Umbilical cord (tissue), 2 donors: ENCODE measurements at places on chromosomes 2 and 18. TPM values are rescaled to one million over a fixed set of nuclear protein-coding genes. Genes with fewer than 3 reads are reported as not detected.

Gene MARCO
- not detected for total RNA-seq

Gene NOL4
- total RNA-seq: 2.9 TPM

Gene CD8B2
- total RNA-seq: 2.6 TPM

Gene ASTL
- 1.4 TPM for total RNA-seq

Gene SLC5A7
- total RNA-seq: 5.3 TPM

Gene TMEFF2
- total RNA-seq: 10.4 TPM

Gene ARHGAP25
- total RNA-seq: 7.7 TPM

Gene STK36
- total RNA-seq: 21.9 TPM

Gene PSMA8
- 6.3 TPM for total RNA-seq

Gene REG1B
- 1.4 TPM for total RNA-seq

Gene LONRF2
- 3.4 TPM for total RNA-seq

Gene CCDC150
- 30.8 TPM for total RNA-seq

Gene SMARCAL1
- total RNA-seq: 33.7 TPM

Gene SNORC
- total RNA-seq: 0.24 TPM

Gene PROKR1
- total RNA-seq: 0.72 TPM

Gene IL36G
- not detected for total RNA-seq

Gene STRADB
- 142 TPM for total RNA-seq

Gene UGT1A3
- total RNA-seq: not detected

Gene MORN2
- total RNA-seq: 17.3 TPM

Gene C1GALT1C1L
- total RNA-seq: 1.2 TPM

Gene PSMD14
- total RNA-seq: 33.7 TPM

Gene UPP2
- total RNA-seq: 0.24 TPM

Gene ACYP2
- 17.3 TPM for total RNA-seq

Gene GIGYF2
- 93.2 TPM for total RNA-seq

Gene TUBA3E
- total RNA-seq: not detected

Gene DHRS9
- total RNA-seq: 3.1 TPM

Gene POTEJ
- total RNA-seq: 0.24 TPM

Gene RGPD3
- 4.1 TPM for total RNA-seq

Gene PRSS56
- total RNA-seq: not detected

Gene EDAR
- total RNA-seq: 1.2 TPM

Gene MBOAT2
- total RNA-seq: 34.2 TPM

Gene NCK2
- total RNA-seq: 42.4 TPM

Gene TRIM54
- 5.1 TPM for total RNA-seq

Gene ATG9A
- total RNA-seq: 83.3 TPM

Gene ELAC1
- total RNA-seq: 15.2 TPM

Gene CDH2
- total RNA-seq: 53.4 TPM

Gene CXCR1
- 2.9 TPM for total RNA-seq

Gene EVA1A
- total RNA-seq: 14.4 TPM

Gene ACTG2
- total RNA-seq: 896 TPM

Gene DYSF
- 2.9 TPM for total RNA-seq

Gene TCF23
- total RNA-seq: 1.7 TPM

Gene HOXD13
- 4.8 TPM for total RNA-seq

Gene SH3RF3
- 7.5 TPM for total RNA-seq

Gene ZNF516
- total RNA-seq: 29.6 TPM

Gene TEX261
- total RNA-seq: 27.4 TPM

Gene RND3
- 222 TPM for total RNA-seq

Gene AMER3
- total RNA-seq: 1.2 TPM

Gene TACR1
- total RNA-seq: 8.2 TPM

Gene CBLN2
- 17.8 TPM for total RNA-seq

Gene CHRNG
- total RNA-seq: not detected

Gene CTAGE1
- total RNA-seq: 8.9 TPM

Gene RPRM
- total RNA-seq: 6.0 TPM

Gene UGT1A8
- total RNA-seq: 6.5 TPM
